Stimulated activated CD4-positive, alpha-beta T cell treated with anti-CD3 and anti-CD28 coated beads, Interleukin-4, amount 100 ng/mL, for 4 hours (primary cell): ENCODE measurements at places on chromosomes 2 and 18.

DNA sequence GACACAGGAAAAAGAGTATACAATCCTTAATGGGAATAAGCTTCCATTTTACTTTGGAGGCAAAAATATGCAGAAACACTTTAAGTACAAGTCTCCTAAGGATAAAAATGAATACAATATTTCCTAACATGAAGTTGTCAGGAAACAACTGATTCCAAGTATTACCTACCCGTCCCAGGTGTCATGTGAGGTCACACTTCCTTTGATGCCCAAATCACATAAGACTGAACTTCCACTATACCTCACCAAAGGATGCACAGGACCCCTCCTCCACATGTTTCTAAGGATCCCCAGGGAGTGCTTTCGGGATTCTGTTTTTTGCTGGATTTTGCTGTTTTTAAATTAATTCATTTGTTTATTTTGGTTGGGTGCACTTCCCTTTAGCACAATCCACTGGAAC lies 438.5 kb upstream of the TCF4 start:
- no peak for DNase-seq

DNA sequence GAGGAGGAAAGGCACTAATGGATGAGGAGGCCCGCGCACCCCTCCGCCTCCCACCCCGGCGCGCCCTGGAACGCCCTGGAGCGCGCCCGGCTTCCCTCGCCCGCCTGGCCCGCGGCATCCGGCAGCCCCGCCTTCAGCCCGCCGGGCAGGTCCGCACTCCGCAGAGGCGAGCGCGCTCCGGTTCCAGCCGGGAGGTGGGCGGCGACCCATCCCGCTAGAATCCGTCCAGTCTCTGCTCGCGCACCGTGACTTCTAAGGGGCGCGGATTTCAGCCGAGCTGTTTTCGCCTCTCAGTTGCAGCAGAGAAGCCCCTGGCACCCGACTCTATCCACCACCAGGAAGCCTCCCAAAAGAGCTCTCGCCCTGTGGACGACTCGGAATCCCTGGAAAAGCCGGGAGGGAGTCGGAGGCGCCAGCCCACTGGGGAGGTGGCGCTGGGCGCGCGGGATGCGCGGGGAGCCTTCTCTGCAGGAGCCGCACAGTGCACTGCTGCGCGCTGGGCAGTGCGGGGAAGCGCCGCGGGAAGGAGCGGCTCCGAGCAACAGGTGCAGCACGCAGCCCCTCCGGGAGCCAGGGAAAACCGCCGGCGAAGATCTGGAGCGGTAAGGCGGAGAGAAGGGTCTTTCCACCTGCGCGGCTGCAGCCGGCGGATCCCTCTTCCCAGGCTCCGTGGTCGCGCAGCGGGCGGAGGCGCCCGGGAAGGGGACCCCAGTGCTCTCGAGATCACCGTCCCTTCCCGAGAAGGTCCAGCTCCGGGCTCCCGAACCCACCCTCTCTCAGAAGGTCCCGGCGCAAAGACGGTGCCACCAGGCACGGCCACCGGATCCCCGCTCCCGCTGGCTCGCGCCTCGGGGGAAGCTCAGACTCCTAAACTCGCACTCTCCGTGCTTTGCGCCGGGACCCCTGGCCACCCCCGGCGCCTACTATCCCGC lies at the start of gene GALR1:
Gene GALR1 (plus strand): TSS at position 280 of the 932 bp plus-strand sequence. CDS start 701 bp downstream, outside the sequence.
- no peak for DNase-seq

- peak; percentile 41 for DNase-seq
Observed at GRCh38 chr2:86623043-86623493, 597 bp downstream of the RNF103 start.

DNA sequence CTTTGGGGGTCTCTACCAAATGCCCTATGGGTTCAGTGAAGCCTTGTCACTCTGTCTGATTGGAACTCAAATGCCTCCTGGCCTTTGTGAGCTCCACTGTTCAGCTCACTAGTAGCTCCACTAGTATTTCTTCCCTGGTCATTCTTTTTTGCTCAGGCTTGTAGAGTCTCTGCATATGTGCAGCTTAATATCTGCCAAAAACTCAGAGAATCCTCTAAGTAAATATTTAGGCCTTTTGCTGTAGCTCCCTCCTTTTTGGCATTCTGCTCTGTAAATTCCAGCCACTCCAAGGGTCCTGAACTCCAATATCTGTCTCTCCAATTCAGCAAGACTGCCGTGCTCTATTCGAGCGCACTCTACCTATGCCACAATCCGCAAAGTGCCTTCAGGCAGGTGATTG lies 146.5 kb downstream of the MAIP1 start:
- no peak for DNase-seq

GRCh38 chr2:77119333-77119732 lies 402.8 kb downstream of the LRRTM4 start:
- DNase-seq = no peak

DNA sequence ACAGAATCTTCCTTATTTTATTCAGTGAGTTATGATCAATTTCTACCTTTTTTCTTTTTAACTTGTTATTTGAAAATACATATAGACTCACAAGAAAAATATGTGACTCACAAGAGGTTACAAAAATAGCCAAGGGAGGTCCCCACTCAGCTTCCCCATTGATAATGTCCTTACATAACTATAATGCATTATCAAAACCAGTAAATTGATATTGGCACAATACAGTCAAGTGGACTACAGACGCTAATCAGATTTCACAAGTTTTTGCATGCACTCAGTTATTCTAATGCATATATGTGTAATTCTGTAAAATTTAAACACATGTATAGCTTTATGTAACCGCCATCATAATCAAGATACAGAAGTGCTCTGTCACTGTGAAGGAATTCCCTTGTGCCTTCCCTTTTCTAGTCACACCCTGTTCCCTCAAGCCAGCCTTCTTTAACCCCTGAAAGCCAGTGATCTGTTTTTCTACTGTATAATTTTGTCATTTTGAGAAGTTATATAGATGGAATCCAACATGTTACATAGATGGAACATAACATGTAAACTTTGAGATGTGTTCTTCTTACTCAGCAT lies 118.4 kb downstream of the ALMS1 start:
- no peak for DNase-seq

- DNase-seq = no peak
Observed at GRCh38 chr2:150676747-150677383, 189.4 kb upstream of the RND3 start.

- no peak for DNase-seq
Observed at GRCh38 chr2:191171708-191172355, 21.0 kb upstream of the STAT4 start.

GRCh38 chr2:62038975-62039771 lies 133.7 kb downstream of the COMMD1 start:
- DNase-seq = no peak

GRCh38 chr2:68915393-68915792 lies 37.3 kb downstream of the GKN2 start:
- DNase-seq = no peak

- DNase-seq = no peak
Observed at GRCh38 chr2:170509452-170510193, 205.5 kb upstream of the SP5 start.

- DNase-seq = no peak
Observed at GRCh38 chr2:70341477-70341765, 39.6 kb upstream of the FAM136A start.

- no peak for DNase-seq
Observed at GRCh38 chr2:182228073-182228473, 198.8 kb downstream of the PDE1A start.

DNA sequence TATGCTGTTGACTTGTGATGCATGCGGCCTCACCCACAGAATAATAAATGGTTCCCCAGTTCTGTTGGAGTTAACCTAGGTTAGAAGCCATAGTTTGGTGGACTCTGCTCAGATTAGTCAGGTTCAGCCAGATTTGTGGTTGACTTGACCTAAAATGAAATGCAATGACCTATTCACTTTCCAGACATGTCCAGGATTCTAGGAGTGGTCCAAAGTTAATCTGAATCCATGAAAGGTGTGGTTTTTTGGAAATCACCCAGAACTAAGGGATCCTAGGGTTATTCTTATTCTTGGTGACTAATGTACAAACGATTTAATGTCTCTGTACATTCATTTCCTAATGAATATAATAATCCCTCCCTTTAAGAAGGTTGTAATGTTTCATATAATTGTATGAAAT lies 88.9 kb upstream of the RBBP8 start:
- DNase-seq = no peak

DNA sequence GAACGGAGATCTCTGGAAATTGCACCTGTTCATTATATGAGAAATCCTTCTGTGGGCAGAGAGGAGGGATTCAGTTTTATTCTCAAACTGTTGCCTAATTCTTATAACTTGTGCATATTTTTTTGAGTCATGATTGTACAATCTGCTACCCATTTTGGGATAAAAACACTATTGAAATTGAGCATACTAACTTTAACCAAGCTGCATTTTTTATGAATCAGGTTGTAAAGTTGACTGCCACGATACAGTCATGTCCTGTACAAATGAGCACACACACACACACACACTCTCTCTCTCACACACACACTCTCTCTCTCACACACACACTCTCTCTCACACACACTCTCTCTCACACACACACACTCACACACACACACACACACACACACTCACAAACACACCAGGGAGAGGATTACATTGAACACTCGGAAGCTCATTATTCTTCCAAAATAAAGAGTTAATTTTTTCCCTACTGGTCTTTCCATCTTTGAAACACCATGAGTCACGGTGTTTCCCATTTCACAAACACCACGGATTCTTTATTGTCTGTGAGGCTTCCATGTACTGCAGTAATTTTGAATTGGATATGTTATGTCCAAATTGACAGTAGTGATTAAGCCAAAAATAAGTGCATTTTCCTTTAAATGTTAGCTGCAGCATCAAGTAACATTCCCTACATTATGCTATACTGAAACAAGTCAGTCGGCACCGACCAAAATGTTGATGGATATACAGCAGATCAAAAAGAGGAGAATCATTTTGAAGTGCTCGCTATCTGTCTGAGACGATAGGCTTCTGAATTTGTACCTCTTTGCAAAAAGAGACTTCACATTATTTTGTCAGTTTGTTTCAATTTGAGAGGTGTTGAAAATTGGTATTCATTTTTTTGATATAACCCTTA lies 216.9 kb downstream of the ARHGAP15 start:
- no peak for DNase-seq

DNA sequence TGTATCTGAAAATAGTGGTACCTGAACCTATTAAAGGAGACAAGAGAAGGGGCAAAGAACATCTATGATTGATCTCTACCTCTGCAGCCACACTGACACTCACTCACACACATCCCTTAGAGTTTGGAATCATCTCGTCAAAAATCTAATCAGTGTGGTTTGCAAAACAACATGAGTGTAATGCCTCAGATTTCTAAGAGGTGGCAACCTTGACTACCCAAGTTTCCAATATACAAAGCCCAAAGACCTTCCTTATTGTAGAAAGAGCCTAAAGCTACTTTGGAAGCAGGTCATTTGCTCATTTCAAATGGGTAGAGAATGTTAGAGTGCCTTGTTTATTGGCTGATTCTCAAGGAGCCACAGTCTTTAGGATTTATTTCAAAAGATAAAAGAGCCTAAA lies 444.9 kb downstream of the ARHGAP15 start:
- no peak for DNase-seq

DNA sequence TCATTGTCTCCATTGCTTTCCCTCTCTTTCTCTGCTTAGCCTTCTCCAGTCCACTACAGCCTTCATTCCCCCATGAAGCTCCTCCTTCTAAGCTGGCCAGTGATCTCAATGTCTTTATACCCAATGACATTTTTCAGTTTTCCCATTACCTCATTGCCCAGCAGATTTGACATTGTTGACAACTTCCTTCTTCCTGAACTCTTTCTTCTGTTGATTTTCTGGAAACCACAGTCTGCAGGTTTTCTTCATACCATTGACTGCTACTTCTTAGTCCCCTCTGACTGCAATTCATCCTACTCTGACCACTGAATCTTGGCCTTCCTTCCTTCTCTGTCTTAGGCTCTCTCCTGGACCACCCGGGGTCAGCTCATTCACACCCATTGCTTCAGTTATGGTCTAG lies 22.9 kb upstream of the SPP2 start:
- no peak for DNase-seq

- no peak for DNase-seq
Observed at GRCh38 chr18:12008842-12009580, 27.7 kb downstream of the IMPA2 start.

- no peak for DNase-seq
Observed at GRCh38 chr2:206211657-206212255, 52.1 kb downstream of the EEF1B2 start.

- no peak for DNase-seq
Observed at GRCh38 chr2:84639751-84640150, 123.5 kb downstream of the DNAH6 start.

GRCh38 chr2:34229998-34230397 lies 630.9 kb upstream of the FAM98A start:
- no peak for DNase-seq

GRCh38 chr2:128172191-128172590 lies 81.2 kb downstream of the UGGT1 start:
- no peak for DNase-seq

DNA sequence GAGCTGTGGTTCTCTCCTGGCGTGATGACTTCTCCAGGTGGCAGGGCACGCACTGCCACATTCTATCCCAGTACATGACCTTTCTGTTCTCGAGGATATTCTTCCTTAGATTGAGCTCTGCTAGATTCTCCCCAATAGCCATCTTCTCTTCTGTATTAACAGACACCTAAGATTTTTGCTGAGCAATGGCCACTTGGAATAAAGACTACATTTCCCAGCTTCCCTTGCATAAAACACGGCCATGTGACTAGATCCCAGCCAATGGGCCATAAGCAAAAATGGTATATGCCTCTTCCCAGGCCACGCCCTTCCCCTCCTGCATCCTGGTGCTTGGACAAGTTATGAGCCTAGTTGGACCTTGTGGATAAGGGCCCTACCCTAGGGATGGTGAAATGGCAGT lies 82.1 kb downstream of the EIF2AK3 start:
- no peak for DNase-seq

DNA sequence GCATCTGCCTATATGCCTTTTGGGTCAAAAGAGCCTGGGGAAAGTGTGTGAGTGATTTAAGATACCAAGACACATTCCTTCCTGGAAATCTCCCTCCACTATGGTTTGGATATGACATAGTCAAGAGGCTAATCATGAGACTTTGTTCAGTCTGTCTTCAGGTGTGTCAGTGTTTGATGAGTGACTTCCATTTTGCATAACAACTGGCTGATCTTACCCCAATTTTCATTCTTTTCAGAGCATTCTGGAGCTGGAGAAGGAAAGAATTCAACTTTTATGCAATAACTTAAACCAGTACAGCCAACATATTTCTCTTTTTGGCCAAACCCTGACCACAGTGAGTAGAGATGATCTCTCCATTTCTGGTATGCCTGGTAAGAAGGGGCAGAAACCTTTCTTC lies 39.4 kb downstream of the SPC25 start:
- DNase-seq = no peak
